ENCODE measurements at places on chromosomes 7 and 10.
A peak's percentile ranks its signal among the peaks of the same experiment; 100 is the strongest.

GRCh38 chr10:124224331-124225028 is 131.1 kb upstream of the CHST15 start:
- no peak for DNase-seq

DNA sequence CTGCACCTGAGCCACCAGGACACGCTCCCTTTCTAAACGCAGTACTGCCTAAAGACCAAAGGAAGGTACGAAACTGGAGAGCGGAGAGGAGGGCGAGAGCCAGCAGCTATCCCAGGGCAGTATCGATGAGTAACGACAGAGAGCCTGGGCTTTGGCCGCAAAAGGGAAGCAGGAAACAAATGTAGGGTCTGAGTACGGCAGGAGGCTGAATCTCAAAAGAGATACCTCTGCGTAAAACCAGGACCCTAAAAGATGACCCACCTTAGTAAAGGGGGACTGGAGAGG is 20.4 kb downstream of the PARP12 start:
- no peak for DNase-seq

- DNase-seq = no peak
These were observed 517 bp downstream of the ITGB1 start for GRCh38 chr10:32957341-32958084.

GRCh38 chr10:69361303-69361614 is 55.5 kb downstream of the TACR2 start:
- no peak for DNase-seq

- DNase-seq = peak; percentile 37
These were observed 14.0 kb downstream of the NEURL1 start for GRCh38 chr10:103507235-103508191.

DNA sequence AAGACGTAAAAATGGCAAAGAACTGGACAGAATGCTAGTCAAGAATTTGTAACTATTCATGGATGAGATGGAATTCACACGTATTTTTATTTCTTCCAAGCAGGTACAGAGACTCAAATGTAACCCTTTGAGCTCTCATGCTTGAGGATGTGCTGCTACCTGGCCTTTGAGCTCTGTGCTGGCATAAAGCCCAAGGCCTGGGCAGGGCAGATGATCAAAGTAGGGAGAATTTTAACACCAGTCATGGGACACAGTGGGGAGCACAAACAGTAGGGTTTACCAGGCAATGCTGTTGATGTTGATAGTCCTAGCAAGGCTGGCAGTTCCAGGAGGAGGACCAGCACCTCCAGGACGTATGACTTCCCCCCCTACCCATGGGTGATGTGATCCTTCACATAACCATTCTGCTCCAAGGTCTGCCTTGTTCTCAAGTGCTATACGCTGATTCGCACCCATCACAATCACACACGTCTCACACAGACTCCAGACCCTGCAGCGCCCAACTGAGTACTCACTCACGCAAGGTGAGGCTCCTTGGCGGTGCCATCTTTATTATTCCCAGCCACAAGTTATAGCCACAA is 48.6 kb upstream of the DLG5 start:
- no peak for DNase-seq

DNA sequence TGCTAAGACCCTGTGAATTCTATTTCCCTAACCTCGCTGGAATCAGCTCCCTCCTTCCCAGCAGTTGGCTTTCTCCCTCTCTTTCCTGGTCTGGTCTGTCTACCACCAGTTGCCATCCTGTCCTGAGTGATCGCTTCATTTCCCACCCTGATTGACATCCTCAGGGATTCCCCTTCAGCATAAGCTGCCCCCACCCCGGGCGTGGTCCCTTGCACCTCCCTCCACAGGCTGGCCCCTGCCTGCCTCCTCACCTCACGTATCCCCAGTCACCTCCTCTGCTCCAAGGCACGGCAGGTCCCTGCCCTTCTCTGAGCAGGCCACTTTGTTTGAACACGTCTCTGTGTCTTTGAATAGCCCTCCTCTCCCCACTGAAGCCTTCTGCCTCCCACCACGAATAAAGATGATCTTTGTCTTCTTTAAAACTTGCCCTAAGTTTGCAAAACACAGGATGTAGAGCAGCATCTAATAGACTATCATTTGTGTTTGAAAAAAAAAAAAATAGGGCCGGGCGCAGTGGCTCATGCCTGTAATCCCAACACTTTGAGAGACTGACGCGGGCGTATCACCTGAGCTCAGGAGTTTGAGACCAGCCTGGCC is 233.5 kb downstream of the CUX1 start:
- no peak for DNase-seq

DNA sequence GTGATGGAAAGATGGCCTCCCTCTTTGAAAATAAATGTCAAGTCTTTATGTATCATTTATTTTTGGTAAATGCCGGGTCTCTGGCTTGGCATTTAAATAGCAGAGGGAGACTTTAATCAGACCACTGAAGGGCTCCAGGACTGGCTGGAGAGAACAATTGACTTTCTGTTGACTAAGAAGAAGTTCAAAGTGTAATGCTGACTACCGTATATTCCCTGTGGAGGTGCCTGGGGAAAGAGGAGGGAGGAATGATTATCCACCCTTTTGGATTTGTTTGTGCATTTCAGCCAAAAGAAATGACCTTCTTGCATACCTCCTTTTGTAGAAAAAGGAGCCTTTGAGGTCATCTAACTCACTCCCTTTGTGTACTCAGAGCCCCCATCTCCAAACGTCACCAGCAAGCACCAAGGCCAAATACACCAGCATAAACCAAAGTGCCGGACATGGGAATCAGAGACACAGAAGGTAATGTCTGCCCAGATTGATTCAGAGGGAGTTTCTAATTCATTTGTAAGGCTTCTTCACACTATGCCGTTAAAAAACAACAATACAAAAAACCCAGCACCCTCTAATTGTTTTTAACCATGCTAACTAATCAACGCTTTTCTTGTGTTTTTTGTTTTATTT is 75.2 kb downstream of the PRLHR start:
- no peak for DNase-seq

DNA sequence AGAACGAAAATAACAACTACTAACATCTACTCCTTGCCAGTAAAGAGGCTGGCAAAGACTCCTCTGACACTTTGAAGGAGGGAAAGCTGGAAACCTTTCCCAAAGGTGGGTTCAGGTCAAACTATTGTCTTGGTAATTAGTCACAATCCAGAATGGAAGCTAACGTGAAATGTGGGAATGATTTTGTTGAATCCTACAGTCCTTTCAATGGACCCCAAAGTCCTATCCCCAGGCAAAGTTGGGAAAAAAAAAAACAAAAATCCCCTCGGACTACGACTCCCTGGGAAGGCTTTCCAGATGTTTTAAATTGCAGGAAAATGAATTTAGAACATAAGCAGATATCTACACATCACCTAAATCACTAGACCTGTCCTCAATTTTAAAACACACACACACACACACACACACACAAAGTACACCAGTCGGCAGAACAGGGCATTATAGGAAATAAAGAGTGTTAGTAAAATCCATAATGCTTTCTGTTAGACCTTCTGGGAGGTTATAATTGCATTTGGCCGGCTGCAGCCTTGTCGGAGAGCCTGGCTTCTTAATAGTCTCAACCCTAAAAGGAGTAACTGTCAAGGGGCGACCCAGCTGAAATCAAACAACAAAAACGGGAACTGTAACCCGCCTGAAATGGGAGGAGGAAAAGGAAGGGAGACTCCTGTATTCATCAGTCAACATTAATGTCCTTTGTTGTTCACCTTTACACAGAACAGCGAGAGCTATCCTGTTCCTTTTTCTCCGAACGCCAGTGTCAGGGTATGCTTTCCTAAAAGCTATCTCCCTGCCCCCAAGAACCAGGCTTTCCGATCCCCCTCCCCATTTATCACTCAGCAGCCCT is 1.5 kb downstream of the DOCK4 start:
- no peak for DNase-seq

GRCh38 chr7:20223356-20223755 is 6.2 kb upstream of the MACC1 start:
- DNase-seq = no peak

- DNase-seq = no peak
These were observed 227.7 kb downstream of the MGMT start for GRCh38 chr10:129694691-129695243.

- no peak for DNase-seq
These were observed 142.2 kb upstream of the HABP2 start for GRCh38 chr10:113410618-113411017.

DNA sequence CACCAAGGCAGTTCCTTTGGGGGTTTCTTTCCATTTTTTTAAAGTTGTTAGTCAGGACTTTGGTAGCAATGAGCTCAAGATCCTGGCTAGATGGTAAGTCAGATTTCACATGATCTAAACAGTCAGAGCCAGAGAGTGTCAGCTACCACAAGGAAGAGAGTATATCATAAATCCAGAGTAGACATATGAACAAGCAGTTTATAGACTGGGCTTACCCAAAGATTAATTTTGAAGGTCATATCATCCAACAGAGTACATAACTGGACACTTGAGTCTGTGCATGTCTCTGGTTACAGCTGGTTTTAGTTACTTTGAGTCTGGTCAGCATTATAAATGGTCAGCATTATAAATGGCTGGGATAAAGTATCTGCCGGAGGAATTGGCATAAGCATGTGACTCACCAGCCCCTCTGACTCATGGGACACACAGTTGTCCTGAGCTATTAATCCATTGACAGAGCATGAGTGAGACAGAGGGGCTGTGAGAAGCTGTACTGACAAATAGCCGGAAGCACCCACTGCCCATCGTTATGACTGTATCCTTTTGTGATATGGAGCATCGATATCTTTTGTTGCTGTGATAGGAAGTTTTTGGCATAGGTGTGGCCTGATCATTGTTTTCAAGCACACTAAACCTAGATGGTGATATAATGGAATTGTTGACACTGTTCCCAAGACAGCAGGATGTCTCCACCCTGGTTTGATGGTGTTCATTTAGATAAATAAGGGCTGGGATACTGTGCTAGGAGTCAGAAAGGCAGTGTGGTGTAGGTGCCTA is 19.3 kb downstream of the PPP1R3C start:
- no peak for DNase-seq

- no peak for DNase-seq
These were observed 8.5 kb upstream of the CDH23 start for GRCh38 chr10:71388171-71388570.

DNA sequence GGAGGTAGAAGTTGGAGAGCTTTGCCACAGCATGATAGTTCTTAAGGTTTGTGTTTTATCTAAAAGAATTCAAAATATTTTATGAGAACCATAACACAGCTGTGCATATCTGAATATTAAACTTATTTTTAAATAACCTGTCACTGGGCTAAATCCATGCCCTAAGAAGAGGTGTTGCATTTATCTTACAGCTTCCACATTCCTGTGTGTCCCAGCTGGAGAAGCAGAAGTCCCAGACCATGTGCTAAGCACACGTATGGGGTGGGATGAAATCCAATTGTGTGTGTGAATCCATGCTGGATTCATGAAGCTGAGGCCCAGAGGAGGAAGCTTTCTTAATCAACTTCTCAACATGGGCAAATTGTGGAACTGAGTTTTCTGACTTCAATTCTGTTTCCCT is 121.5 kb downstream of the PKD1L1 start:
- DNase-seq = no peak

- DNase-seq = no peak
These were observed 113.6 kb upstream of the RET start for GRCh38 chr10:42963312-42963711.

- no peak for DNase-seq
These were observed 135.3 kb upstream of the MEOX2 start for GRCh38 chr7:15821484-15822427.

GRCh38 chr7:33516568-33516967 is 387.2 kb downstream of the BBS9 start:
- no peak for DNase-seq

GRCh38 chr7:105429746-105430612 is 41.3 kb upstream of the SRPK2 start:
- DNase-seq = peak; percentile 19

GRCh38 chr10:133156674-133157579 is 3.1 kb upstream of the KNDC1 start:
- no peak for DNase-seq

- DNase-seq = no peak
These were observed 25.0 kb downstream of the ZFAND2A start for GRCh38 chr7:1134951-1135350.

DNA sequence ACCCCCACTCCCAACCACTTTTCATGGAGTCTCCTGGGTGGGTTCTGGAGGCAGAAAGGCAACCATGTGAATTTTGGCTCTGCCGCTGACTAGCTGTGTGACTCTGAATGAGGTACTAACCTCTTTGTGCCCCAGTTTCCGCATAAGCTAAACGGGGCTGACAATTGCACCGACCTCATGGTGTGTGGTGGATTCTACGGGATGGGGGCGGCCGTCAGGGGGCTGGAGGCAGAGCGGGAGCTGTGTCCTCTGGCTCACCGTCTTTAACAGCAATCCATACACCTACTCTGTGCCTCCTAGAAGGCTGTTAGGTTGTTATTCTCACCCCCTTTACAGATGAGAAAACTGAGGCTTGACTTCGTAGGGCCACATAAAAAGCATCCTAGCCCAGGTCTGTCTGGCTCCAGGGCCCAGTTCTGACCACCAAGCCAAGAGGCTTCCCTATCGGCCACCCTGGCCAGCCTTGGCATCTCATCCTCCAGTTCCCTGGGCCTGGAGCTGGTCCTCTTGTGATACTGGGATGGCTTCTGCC is 4.3 kb upstream of the SLC29A3 start:
- no peak for DNase-seq

- no peak for DNase-seq
These were observed 61.6 kb downstream of the GRK5 start for GRCh38 chr10:119268871-119269506.

DNA sequence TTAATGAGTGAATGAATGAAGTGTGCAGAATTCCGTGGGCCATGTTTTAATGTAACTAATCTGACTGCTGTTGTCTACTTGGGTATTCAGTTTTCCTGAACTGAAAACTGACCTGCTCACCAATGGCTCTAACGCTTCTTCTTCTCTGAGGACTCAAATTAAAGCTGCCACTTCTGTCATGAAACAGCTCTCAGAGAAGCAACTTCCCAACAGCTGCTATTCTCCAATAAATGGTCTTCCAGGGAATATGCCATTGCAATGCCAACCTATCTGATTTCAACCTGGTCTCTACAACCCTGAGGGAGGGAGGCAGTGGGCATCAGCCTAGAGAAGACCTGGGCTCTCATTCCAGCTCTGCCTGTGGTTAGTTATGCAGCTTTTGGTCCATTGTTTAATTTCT is 69.4 kb downstream of the FRMD4A start:
- DNase-seq = no peak

DNA sequence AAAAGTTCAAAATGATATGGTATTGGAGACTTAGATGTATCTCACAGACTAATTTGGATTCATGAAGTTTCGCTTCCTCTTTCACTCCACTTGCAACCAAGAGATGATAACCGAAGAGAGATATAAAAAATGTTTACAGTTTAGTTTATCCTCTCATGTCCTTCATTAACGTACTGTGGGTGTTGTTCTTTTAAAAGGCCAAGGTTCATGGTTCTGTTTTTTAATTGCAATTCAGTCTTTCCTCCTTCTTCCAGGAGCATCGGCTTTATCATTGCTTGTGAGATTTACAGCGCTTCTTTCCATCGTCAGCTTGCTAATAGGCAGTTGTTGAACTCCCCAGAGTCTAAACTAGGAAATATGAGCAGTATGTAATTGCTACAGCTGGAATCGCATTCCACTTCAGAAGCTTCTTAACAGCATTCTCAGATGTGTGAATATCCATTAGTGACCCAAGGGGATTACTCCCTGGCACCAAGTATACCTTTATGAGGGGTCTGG is 75.9 kb upstream of the HGF start:
- no peak for DNase-seq

Measured in NCI-H1417 treated with DMSO at 0.1 percent for 48 hours (cell line).